Muscle of leg (tissue), 16 donors: ENCODE measurements at places on chromosomes 1 and 21. TPM values are rescaled to one million over a fixed set of nuclear protein-coding genes. Genes with fewer than 3 reads are reported as not detected.

- H3K27ac ChIP-seq: no peak overlapping the region
- no peaks in the 10 kb centered on the region for H3K36me3 ChIP-seq
- no peak overlapping the region for H3K4me3 ChIP-seq
- no peaks in the 10 kb centered on the region for H3K27me3 ChIP-seq
- no peak for DNase-seq
- H3K4me1 ChIP-seq: peaks cover 2% of the 10 kb centered on the region
These were observed 19.8 kb upstream of the LUZP1 start for GRCh38 chr1:23188434-23188884.

The GJA4 gene
- 31.4 TPM for total RNA-seq

The GBP4 gene
- 2.7 TPM for total RNA-seq

DNA sequence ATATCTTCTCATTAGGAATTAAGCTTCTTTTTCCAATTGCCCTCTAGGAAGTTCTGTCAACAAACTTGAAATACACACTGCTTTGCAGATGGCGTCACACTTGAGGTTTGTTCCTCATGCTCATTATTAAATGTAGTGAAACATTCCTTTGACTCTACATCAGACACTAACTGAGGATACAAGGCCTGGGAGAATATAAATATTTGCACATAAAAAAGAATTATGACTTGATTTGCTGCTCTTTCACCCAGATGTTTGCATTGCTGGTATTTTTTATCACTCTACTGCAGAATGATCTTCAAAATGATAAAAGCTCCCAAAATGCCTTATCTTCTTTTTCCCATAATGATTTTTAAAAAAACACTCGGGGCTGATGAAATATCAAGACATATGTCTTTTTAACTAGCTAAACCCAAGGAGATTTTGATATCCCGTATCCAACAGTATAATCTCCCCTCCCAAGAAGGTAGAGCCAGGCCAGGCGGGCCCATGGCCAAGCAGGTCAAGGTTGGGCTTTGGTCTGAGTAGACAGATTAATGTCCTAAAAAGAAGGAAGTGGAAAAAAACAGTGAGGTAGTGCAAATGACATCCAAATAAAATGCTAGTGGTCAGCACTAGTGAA, 264.6 kb downstream of the HHIPL2 start:
- no peak overlapping the region for H3K27ac ChIP-seq
- no peaks in the 10 kb centered on the region for H3K27me3 ChIP-seq
- H3K4me3 ChIP-seq: no peak overlapping the region
- peak; percentile 88 for DNase-seq
- no peaks in the 10 kb centered on the region for H3K36me3 ChIP-seq

The LMNA gene
- 371 TPM for total RNA-seq

- no peak for DNase-seq
- H3K36me3 ChIP-seq: no peaks in the 10 kb centered on the region
- no peak overlapping the region for H3K27ac ChIP-seq
- no peaks in the 10 kb centered on the region for H3K4me1 ChIP-seq
These were observed 165.8 kb downstream of the CDC42BPA start for GRCh38 chr1:227152525-227152924.

GRCh38 chr1:48710318-48710717, 66.4 kb downstream of the BEND5 start:
- no peak overlapping the region for H3K27ac ChIP-seq
- H3K27me3 ChIP-seq: no peaks in the 10 kb centered on the region
- H3K4me3 ChIP-seq: no peak overlapping the region
- no peaks in the 10 kb centered on the region for H3K4me1 ChIP-seq
- no peak for DNase-seq

The SLC30A10 gene
- total RNA-seq: 0.71 TPM

- DNase-seq: no peak
- peaks cover 3% of the 10 kb centered on the region for H3K4me1 ChIP-seq
- H3K27ac ChIP-seq: no peak overlapping the region
These were observed 126.7 kb downstream of the PRRX1 start for GRCh38 chr1:170790651-170791071.

The NUDT4B gene
- 0.98 TPM for total RNA-seq

DNA sequence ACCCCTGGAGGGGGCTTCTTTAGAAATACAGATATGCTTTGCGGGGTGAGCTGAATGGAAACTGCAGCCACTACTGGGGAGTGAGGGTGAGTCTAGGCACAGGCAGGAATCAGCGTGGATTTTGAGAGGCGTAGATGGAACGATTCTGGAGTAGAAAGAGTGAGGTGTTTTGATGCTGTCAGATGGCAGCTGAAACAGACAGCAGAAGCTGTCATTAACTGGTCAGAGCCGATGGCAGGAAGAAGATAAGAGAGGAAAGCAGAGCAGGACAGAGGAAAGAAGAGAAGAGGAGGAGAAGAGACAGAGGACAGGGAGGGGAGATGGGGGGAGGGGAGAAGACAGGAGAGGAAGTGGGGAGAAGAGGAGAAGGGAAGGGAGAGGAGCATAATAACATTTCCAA, 138.5 kb downstream of the LRIG2 start:
- no peaks in the 10 kb centered on the region for H3K36me3 ChIP-seq
- no peaks in the 10 kb centered on the region for H3K4me1 ChIP-seq
- H3K4me3 ChIP-seq: no peak overlapping the region
- no peaks in the 10 kb centered on the region for H3K27me3 ChIP-seq
- DNase-seq: no peak

DNA sequence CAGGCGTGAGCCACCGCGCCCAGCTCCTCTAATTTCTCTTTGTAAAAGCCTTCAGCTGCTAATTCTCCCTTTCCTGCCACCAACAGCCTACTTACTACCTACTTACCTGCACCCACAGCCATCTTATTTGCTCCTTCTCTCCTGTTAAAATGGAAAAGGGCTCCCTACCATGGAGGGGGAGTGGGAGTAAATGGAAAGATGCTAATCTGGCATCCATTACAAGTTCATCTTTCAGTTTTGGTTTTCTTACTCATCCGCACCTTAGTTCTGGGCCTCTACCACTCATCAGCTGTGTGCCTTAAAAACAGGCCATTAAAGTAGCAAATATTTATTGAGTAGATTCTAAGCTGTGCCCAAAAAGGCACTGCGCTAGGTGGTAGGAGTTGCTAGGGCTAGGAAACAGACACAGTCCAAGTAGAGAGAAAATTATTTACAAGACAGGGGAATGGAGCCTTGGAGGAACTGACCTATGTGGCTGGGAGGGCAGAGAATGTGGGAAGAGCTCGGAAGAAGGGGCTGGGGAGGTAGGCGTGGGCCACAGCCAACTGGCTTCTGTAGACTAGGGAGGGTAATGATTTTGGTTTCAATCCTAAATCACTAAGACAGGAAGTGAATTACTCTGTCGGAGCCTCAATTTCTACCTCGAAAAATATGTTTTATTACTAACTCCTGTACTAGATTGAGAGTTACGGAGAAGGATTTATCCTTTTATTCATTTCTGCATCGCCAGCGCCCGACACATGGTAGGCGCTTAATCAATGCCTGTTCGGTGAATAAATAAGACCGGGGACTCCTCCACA, 685 bp upstream of the DDI2 start:
- H3K27me3 ChIP-seq: no peaks in the 10 kb centered on the region
- H3K36me3 ChIP-seq: no peaks in the 10 kb centered on the region
- peak overlapping the region; percentile 61 for H3K4me3 ChIP-seq
- peak overlapping the region; percentile 95 for H3K27ac ChIP-seq
- H3K4me1 ChIP-seq: peaks cover 6% of the 10 kb centered on the region

The CHODL gene
- total RNA-seq: 92.5 TPM

DNA sequence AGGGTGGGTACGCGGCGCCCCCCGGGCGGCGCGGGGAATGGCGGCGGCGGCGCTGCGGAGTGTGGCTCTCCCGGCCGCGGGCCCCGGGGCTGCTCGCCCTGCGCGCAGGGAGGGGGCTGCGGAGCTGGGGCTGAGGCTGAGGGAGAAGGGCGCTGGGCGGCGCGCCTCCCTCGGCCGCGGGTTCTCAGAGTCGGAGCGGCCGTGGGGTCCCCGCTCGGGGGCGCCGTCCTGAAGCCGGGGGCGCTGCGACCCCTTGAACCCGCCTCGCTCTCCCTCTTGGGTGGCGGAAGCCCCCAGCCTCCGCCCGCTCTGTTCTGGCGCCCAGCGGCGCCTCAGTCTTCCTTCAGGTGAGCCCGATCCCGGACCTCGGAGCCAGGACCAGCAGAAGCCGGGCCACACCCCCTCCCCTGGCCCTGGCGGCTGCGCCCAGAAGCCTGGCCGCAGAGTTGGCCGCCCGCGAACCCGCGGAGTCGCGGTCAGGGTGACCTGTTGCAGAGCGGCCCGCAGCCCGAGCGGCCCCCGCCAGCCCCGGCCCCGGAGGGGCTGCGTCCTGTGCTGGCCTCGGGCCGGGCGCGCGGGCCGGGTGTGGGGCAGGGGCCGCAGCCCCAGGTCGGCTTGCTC, 532 bp downstream of the RALGPS2 start:
- H3K27ac ChIP-seq: peak overlapping the region; percentile 86
- peaks cover 6% of the 10 kb centered on the region for H3K4me1 ChIP-seq
- H3K4me3 ChIP-seq: peak overlapping the region; percentile 78

The AKNAD1 gene
- total RNA-seq: 1.2 TPM

GRCh38 chr1:231929311-231929710, 302.7 kb downstream of the DISC1 start:
- H3K27ac ChIP-seq: peak overlapping the region; percentile 64
- H3K36me3 ChIP-seq: no peaks in the 10 kb centered on the region
- DNase-seq: peak; percentile 60
- H3K27me3 ChIP-seq: no peaks in the 10 kb centered on the region

- DNase-seq: no peak
- peaks cover 89% of the 10 kb centered on the region for H3K27me3 ChIP-seq
- H3K4me1 ChIP-seq: peaks cover 24% of the 10 kb centered on the region
- H3K27ac ChIP-seq: no peak overlapping the region
- H3K4me3 ChIP-seq: no peak overlapping the region
These were observed 3.2 kb downstream of the BARHL2 start for GRCh38 chr1:90713741-90714509.

- H3K4me3 ChIP-seq: no peak overlapping the region
- no peak overlapping the region for H3K27ac ChIP-seq
- H3K36me3 ChIP-seq: no peaks in the 10 kb centered on the region
- DNase-seq: no peak
These were observed 116.4 kb upstream of the KCNJ15 start for GRCh38 chr21:38140207-38140903.

DNA sequence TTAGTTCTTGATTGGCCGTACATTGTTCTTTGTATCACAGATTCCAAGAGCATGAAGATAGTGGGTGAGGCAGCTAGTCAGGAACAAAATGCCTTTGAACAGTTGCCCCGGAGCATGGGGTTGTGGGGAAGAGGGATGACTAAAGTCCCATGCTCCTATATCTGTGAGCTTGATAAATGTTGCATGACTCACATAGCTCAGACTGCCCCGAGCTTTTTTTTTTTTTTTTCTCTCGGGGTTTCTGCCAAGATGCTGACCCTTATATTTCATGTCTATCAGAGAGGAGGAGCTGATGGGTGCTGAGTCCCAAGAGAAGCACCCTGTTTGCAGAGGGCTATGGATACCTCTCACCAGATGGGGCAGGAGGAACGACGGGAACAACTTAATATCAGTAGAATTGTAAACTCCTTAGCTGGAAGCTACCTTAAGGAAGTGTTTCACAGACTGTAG, 40.6 kb downstream of the SRRM1 start:
- no peaks in the 10 kb centered on the region for H3K27me3 ChIP-seq
- no peak overlapping the region for H3K27ac ChIP-seq
- no peaks in the 10 kb centered on the region for H3K36me3 ChIP-seq
- peaks cover 2% of the 10 kb centered on the region for H3K4me1 ChIP-seq

GRCh38 chr1:54497338-54497737, 50.7 kb upstream of the ACOT11 start:
- no peak for DNase-seq
- H3K27ac ChIP-seq: no peak overlapping the region
- no peaks in the 10 kb centered on the region for H3K36me3 ChIP-seq
- H3K4me1 ChIP-seq: peaks cover 11% of the 10 kb centered on the region

- no peak for DNase-seq
These were observed 70.5 kb upstream of the GADD45A start for GRCh38 chr1:67614511-67614934.

DNA sequence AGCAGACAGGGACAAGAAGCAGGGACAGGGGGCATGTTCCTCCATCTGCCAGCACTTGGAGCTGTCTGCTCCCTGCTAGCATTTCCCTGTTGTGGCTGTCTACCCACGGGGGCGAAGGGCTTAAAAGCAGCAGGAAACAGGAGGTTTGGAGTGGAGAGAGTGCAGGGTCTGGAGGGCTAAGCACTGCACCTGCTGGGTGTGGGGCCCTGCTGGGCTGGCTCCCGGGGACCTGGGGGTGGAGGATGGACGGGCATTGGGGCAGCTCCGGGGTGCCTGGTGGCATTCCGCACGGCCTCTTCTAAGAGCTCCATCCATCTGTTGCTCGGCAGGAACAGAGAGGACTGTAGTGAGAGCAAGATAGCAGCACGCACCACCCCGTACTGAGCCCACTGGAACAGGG, 21.2 kb downstream of the LRRC71 start:
- DNase-seq: no peak
- no peaks in the 10 kb centered on the region for H3K4me1 ChIP-seq
- no peak overlapping the region for H3K4me3 ChIP-seq

- peak; percentile 85 for DNase-seq
- no peak overlapping the region for H3K4me3 ChIP-seq
- H3K27ac ChIP-seq: peak overlapping the region; percentile 91
- H3K27me3 ChIP-seq: no peaks in the 10 kb centered on the region
These were observed 178.4 kb downstream of the PSMG1 start for GRCh38 chr21:39004634-39005501.

GRCh38 chr1:110067893-110068645, 2.4 kb downstream of the ALX3 start:
- H3K4me3 ChIP-seq: no peak overlapping the region
- no peak overlapping the region for H3K27ac ChIP-seq
- H3K27me3 ChIP-seq: peaks cover 80% of the 10 kb centered on the region
- peaks cover 24% of the 10 kb centered on the region for H3K4me1 ChIP-seq
- DNase-seq: no peak

DNA sequence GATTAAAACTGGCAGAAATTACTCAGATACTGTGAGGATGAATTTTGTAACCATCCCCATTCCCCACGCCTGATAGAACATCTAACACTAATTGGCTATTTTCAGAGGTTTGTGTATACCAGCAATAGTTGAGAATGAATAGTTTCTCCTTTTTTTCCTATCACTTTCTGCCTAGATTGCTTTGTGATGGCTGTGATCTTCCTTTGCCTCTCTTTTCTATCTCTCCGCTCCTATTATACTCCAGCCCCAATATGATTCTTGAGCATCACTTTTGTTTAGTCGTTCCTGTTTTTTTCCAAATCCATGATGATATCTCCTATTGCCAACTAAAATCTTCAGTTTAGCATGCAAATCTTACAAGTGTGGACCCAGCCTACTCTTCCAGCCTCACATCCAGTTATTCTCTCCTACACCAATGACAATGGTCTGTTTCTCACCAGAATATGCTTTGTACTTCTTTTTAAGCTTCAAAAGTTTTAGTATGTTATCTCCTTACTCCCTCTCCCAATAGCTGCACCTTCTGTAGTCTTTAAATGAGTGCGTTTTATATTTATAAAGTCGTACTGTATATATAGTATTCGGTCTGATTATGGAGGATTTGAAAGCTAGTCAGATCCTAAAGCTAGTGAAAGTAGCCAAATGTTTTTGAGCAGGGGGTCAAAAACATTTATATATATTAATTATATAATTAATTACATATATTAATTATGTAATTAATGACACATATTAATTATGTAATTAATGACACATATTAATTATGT, 25.2 kb downstream of the MAGI3 start:
- DNase-seq: peak; percentile 56
- no peak overlapping the region for H3K27ac ChIP-seq
- no peaks in the 10 kb centered on the region for H3K36me3 ChIP-seq
